ENCODE measurements at places on chromosomes 5 and 9.
A peak's percentile ranks its signal among the peaks of the same experiment; 100 is the strongest.

DNA sequence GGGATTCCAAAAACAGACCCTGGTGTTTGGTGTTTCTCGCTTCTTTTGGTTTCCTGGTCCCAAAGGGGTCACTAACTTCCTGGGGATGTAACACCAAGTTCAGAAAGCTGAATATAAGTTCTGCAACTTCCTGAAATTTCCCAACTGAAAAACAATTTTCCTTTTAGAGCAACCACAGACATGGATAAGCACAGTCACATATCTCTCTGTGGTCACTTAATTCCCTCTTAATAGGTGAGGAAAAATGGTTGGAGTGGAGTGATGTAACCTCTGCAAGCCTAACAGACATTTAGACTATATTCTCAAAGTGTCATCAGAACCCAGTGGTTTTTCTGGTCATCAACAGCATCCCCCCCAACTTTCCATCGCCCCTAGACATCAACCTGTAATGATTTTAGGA, 135.3 kb downstream of the PRELID2 start:
- DNase-seq: no peak

GRCh38 chr5:149382517-149383220, 3.6 kb upstream of the IL17B start:
- no peak for DNase-seq

DNA sequence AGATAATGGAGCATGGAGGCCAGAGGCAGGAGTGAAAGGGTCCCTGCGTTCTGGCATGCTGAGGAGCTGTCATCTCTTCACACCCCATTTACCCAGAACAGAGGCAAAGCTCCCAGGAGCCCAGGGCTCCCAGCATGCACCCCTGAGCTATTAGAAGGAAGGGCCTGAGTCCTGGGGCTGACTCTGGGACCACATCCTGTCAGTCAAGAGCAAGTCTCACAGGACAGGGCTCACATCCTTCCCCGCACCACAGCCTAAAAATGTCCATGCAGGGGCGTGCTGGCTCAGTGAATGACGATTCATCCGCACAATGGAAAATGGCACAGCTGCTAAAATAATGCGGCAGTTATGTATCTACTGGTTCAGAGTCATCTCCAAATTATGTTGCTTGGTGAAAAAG, 31.4 kb downstream of the CAMK2A start:
- DNase-seq: no peak

GRCh38 chr5:91024727-91025126, 358.4 kb downstream of the ARRDC3 start:
- DNase-seq: no peak

GRCh38 chr9:123550012-123550411, 194.0 kb downstream of the CRB2 start:
- DNase-seq: no peak

GRCh38 chr9:107008447-107008846, 145.5 kb downstream of the ZNF462 start:
- DNase-seq: no peak

DNA sequence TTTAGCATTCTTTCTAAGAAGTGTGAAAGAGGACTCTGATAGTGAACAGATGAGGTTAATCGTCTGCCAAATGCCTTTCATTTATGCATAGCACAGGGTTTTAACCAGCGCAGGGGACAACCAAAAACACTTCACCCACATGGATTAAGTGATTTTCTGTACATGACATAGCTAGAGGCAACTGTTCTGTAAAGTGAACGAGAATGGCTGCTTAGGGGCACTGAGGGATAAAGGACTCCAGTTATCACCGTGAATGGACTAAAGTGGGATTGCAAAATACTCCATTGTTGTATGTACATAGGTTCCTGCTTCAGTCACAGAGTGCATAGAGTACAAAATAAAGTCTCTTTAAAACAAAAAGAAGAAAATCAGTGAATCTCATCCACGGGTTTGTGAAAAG, 456.8 kb downstream of the DMAC1 start:
- no peak for DNase-seq

GRCh38 chr9:116495725-116496124, 191.4 kb upstream of the TRIM32 start:
- DNase-seq: no peak

- no peak for DNase-seq
These were observed 24.4 kb upstream of the MLANA start for GRCh38 chr9:5866272-5866671.

- DNase-seq: peak; percentile 2
These were observed 621 bp downstream of the AK6 start for GRCh38 chr5:69368458-69369339.

GRCh38 chr5:159147976-159148375, 48.3 kb upstream of the EBF1 start:
- no peak for DNase-seq

- DNase-seq: no peak
These were observed 111.8 kb downstream of the CARTPT start for GRCh38 chr5:71830681-71831539.

DNA sequence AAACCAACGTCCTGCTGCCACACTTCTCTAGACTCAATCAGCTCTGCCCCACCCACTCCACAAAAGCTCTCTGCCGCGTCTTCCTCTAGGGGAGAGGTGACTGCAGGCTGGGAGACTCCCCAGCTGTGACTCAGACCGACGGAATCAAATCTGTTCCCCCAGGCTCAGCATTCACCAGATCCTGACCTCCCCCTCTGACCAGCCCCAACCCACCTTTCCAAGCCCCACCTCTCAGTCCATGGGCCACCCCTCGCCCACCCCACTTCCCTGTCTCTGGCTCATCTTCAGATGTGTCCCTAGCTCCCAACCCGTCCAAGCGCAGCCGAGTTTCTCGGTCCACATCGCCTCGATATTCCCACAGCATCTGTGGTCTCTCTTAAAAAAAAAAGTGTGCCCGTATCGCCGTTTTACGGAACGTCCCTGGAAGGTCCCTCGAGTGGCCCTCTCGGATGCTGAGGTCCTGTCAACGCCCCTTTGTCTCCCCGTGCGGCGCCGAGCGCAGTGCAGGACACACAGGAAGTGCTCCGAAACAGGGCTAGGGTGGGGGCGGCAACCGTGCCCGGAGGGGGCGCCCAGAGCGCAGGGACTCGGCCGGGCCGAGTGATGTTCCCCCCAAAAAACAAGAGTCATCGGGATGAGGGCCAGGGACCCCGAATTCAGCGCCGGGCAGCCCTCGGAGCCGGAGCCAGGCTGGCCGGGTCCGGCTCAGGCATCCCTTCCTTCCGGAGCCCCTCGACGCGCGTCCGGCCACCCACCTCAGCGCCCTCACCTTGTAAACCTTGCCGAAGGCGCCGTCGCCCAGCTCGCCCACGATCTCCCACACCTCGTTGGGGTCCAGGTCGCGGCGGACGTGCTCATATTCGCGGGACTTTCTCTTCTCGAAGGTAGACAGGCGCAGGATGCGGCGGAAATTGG, 649 bp downstream of the STK10 start:
- DNase-seq: peak; percentile 63

GRCh38 chr5:72557167-72558045, 50.2 kb upstream of the ZNF366 start:
- DNase-seq: no peak

GRCh38 chr5:116652196-116652729, 77.6 kb upstream of the SEMA6A start:
- DNase-seq: no peak

DNA sequence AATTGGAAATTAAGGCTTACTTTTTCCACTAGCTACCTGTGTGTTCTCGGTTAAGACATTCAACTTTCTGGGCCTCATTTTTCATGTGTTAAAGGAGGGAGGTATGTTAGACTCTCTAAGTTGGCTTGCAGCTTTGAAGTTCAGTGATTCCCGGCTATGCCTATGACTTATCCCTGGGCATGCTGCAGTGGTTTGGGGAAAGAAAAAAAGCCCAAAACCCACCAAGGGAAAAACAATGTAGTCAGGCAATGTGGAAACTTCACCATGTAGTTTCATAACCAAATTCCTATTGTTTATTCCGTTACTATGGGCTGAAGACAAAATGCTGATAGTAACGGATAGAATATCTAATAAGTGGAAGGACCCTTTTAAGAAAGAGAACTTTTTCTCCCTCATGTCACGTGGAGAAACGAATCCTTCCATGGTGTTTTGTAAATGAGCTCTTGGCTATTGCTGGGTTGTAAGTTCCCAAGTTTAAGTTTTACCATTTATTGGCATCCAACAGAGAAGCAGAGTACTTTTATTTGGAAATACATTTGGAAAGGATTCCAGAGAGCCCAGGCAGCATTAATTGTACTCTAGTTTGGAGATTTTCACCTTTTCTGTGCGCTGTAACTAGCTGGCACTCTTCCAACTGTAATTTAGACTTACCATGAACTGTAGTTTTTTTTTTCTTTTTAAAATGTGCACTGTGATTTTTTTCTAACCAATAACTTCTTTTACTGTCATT, 84.9 kb upstream of the MPDZ start:
- no peak for DNase-seq

DNA sequence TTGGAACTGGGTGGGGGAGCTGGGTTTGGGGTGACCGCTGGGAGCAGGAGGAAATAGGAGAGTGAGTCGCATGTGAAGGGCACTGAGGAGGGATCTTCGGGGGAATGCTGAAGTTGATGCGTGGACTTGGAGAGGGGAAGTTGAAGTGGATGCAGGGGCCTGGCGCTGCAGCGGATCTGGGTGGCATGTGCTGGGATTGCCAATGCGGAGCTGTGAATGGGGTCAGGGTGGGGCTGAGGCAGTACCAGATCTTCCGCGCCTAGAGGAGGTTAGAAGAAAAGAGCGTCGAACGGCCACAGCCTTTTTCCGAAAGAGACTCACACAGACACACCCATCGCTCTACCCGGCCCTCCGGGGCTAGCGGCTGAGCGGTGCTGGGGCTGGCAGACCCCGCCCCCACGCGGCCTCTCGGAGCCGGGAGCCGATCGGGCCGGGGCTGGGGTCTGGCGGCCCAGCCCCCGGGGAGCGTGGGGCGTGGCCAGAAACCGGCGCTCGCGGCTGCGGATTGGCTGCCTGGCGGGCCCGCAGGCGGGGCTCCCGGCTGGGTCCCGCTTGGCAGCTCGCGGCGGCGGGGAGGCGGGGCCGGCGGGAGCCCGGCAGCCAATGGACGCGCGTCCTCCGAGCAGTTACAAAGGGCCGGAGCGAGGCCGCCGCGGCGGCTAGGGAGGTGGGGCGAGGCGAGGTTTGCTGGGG, at the start of gene TGFBR1:
Gene TGFBR1, plus strand, starts transcription at position 655 of the 693 bp plus-strand sequence. CDS start 93 bp downstream, outside the sequence.
- DNase-seq: peak; percentile 94

DNA sequence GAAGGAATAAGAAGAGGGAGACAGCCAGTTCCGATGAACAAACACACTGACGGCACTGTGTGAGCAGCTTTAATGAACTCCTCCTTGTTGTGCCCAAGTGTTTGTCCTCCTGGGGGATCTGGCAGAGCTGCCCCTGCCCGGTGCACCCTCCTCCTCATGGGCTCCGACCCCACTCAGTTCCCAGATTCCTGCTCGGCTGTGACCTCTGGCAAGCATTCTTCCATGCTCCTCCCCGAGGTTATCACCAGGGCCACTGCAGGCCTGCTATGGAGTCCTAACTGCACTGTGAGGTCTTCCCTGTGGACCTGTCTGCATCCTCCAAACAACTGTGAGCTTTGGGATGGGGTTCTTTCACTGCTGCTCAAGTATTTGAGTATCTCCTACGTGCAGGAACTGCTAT, 142.2 kb downstream of the DCP2 start:
- DNase-seq: no peak

DNA sequence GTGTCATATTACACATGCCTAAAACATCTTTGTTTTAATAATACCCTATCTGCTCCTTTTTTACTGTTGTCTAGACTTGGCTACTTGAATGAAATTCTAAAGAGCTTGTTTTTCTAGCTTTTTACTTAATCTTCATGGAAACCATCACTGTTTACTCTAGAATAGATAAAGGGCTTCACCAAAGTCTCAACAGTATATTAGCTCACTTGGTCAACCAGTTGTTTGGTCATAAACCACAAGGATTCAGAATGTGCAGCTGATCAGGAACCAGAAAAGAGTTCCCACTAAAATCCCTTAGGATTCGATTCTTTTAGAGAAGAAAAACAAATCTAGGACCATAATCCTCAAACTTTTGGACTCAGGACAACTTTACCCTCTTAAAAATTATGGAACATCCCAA, 38.0 kb downstream of the CDO1 start:
- DNase-seq: no peak

GRCh38 chr9:91207729-91208418, 153.8 kb downstream of the AUH start:
- no peak for DNase-seq

GRCh38 chr5:127311781-127312525, 21.4 kb downstream of the MEGF10 start:
- DNase-seq: no peak

DNA sequence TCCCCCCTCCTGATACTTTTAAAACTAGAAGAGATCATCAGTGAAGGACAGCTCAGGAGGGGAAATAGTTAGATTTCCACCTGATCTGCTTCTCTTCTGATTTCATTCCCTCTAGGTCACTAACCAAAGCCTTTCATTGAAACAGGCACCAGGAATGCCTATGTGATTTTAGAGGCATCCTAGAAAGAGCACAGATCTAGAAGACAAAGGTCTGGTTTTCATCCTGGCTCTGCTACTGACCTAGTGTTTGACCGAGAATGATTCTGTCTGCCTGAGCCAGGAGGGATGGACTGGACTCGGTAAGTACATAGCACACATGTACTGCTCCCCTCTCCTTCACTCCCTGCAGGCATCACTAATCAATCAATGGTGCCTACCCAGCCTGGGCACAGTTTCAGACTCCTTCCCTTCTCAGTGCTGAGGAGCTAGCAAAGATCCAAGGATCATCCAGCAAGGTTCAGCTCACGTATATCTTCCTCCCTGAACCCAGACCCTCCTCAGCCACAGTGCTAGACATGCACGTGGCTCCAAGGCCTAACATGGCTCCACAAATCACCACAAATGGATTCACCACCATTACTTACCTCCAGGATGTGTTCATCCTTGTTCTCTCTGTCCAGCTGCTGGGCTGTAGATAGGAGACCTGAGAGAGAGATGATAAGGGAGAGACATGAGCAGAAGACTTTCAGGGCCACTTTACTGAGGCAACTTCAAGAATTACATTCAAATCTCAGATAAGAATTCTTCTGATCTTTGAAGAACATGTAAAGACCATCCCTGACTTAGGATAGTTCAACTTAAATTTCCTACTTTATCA, 35.2 kb downstream of the FAT2 start:
- DNase-seq: no peak

All from activated T-cell treated with anti-CD3 and anti-CD28 coated beads for 48 hours (primary cell).